ENCODE measurements at places on chromosomes 2 and 18. TPM values are rescaled to one million over a fixed set of nuclear protein-coding genes. Genes with fewer than 3 reads are reported as not detected.

DSG3 gene
- not detected for total RNA-seq

IRS1 gene
- total RNA-seq, result 11.3 TPM

DSG1 gene
- not detected for total RNA-seq

GALNT5 gene
- 1.7 TPM for total RNA-seq

UGT1A8 gene
- total RNA-seq, result not detected

NEU4 gene
- total RNA-seq, result not detected

Measured in SJSA1 (cell line).